ENCODE measurements at places on chromosomes 3 and 15.
A peak's percentile ranks its signal among the peaks of the same experiment; 100 is the strongest.

DNA sequence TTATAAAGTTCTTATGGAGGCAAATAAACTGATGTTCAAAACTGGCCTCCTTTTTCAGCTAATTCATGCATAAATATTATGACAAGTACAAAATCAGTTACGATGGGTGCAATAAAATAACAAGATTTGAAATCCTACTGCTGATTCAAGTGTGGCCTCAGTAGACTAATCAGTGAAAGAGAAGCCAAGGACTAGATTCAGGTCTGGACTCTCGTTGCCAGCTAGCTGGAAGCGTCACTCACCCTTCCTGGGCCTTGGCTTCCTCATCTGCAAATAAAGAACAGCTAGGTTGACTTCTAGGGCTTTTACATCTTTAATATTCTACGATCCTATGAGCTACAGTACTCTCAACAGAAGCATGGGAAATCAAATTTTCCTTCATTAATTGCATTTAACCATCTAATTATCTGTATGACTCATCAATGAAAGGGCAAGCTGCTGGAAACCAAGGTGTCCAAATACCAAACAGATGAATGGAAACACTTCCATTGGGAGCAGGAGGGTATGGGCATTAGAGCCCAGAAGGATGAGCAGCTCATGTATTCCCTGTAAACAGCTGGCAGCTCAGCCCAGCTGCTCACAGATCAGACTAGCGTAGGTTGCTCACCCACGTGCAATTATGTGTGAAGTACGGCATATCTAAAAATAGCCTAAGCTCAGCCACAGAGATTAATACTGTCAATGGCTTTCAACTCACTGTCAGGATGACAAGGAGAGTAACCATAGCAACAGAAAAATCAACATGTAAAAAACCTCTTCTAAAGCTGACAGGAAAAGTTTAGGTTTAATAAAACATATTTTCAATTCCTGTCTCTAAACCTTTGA is 294.8 kb downstream of the PLCL2 start:
- DNase-seq = peak; percentile 74

GRCh38 chr15:88802991-88803240 is 320 bp upstream of the ACAN start:
- DNase-seq = no peak

DNA sequence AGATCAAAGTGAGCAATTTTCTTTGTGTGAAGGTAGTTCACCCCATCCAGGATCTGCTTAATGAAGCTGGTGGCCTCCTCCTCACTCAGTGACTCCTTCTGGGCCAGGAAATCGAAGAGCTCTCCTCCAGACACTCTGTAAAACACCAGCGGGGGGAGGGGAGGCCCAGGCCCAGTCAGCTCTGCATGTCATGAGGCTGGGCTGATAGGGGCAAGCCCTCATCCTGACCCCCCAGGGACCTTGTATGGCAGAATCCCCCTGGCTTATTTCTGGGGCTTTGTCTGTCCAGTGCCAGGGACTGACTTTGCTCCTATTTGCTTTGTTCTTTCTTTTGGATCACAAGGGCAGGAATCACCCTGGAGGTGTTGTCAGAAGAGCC is 74.9 kb downstream of the DAPK2 start:
- no peak for DNase-seq

DNA sequence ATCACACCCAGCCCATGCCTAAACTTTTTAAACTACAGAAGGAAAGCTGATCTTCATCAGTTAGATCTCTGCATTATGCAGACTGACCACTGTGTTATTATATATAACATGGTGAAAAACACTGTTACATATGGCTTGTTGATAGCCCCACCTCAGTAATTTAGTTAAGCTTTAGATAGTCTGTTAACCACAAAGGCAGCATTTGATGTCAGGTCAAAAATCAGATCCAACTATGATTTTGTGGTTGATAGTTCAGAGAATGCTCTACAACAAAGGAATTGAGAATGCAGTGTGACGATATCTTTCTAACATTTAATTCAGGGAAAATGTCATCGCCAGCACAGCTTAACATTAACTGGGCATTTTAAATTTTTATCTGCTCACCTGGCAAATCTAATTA is 37.7 kb upstream of the LMOD3 start:
- no peak for DNase-seq

- no peak for DNase-seq
Measured at GRCh38 chr3:72100080-72100511, 315.1 kb upstream of the PROK2 start.

- no peak for DNase-seq
Measured at GRCh38 chr3:32973982-32974381, 22.5 kb downstream of the CCR4 start.

DNA sequence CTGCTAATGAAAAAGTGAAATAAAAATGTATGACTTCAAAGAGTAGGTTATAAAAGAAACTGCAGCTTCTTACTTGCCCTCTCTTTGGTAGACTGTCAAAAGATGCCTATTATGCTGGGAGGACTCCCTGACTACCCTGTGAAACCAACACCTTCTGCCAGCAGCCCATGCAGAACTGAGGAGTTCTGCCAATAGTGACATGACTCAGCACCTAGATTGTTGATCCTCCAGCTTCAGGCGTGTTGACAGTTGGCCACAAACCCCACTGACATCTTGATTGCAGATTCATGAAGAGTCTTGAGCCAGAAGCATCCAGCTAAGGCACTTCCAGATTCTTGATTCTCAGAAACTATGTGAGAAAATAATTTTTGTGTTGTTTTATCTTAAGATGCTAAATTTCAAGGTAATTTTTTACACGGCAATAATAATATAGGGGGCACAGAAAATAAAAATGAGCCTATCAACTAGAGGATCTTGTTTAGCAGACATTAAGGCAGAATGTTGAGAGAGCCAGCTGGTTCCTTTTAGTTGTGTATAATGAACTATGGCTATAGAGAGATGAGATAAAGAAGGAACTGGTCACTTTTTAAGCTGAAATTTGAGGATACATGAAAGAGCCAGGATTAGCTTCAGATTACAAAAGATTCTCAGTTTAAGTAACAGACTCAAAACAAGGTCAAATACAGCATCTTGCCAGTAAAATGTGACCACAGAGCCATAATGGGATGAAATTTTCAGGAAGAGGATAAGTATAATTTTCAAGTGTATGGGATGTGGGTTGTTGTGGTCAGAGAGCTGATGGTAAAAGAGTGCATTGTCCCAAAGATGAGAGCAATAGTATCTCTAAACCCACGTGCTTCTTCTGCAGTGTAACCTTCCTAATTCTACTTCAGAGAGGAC is 588.7 kb upstream of the CBLB start:
- peak; percentile 54 for DNase-seq

GRCh38 chr3:190169877-190170276 is 49.2 kb upstream of the P3H2 start:
- DNase-seq = no peak

- DNase-seq = no peak
Measured at GRCh38 chr3:192239956-192240355, 487.4 kb downstream of the FGF12 start.

- DNase-seq = peak; percentile 55
Measured at GRCh38 chr3:105518806-105519418, 152.2 kb downstream of the ALCAM start.

GRCh38 chr3:113242096-113242581 is 30.8 kb downstream of the BOC start:
- no peak for DNase-seq

- DNase-seq = no peak
Measured at GRCh38 chr3:71515636-71516365, 67.7 kb downstream of the FOXP1 start.

DNA sequence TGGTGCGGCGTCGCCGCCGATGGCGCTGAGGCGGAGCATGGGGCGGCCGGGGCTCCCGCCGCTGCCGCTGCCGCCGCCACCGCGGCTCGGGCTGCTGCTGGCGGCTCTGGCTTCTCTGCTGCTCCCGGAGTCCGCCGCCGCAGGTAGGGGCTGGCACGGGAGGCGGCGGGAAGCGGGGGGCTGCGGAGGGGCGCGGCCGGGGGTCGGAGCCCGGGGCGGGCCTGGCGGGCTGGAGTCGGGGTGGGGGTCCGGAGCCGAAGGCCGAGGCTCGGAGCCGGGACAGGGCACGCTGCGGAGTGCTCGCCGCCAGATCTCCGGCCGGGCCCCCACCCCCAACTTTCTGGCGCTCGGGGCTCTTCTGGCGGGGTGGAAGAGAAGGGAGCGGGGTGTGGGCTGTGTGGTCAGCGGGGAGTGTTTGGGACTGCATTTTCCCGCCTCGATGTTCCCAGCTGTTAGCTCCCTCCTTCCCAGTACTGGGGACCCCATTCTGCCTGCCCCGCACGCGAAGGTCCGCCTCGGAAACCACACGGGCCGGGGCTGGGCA is 299 bp downstream of the TYRO3 start:
- no peak for DNase-seq

DNA sequence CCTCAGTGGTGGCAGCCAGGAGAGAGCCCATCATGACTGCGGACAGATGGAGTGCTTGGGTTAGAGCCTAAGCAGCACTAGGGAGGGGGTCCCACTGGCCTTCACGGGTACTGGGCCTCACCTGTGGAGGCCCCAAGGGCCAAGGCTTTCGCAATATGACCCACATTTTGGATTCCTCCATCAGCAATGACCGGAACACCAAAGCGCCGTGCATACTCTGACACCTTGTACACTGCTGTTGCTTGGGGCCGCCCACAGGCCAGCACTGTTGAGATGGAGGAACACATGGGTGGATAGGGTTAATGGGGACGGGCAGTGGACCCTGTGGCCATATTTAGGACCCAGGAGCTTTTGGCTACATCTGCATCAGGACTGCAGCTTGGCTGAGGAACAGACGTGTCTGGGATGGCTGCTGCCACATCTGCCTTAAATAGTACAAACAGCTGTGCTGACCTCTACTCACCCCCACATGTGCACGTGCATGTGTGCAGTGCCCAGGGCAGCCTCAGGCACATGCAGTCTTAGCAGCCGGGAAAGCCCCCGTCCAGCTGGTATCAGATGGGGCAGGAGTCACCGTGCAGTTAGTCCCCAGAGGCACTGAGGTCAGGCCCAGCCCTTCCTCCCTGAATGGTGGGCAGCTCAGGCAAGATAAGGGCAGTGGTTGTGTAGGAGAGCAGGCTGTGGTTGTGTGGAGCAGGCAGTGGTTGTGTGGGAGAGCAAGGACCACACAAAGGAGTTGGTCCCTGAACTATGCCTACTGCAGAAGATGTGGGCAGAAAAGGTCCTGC is 3.3 kb downstream of the NDUFAF3 start:
- no peak for DNase-seq

DNA sequence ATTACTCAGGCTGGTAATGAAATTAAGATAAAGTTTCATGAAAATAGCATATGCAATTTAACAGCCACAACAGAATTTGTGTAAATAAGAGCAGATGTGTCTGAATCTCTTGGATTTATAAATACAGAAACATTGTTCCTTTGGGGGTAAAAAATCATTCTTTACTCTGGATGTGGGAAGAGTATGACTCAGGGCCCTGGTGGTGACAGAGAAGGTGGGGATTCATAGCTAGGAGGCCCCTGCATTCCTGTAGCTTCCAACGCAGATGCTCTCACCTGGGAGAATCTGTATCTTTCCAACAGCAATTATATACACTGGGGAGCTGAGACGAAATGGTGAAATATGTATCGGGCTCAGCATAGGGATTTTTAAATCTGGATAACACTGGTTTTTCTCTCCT is 167.6 kb upstream of the CADPS start:
- no peak for DNase-seq

DNA sequence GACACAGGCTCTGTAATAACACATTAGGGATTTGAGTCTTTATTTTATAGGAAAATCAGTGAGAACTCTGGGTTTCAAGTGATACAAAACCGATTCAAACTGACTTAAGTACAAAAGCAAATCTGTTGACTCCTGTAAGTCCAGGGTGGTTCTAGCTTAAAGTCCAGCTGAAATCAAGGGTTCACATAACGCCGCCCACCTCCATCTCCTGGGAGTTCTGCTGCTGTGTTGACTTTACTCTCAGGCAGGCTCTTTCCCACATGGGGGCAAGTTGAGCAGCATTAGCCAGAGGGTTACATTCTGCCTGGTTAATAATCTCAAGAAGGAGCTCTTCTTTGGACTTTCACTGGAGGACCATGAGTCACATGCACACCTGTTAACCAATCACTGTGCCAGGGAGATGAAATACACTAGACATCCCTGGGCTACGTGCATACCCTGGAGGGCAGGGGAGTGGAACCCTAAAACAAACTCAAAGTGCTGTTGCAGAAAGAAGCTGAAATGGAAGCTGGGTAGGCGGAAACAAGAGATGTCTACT is 9.7 kb upstream of the RNF7 start:
- no peak for DNase-seq

DNA sequence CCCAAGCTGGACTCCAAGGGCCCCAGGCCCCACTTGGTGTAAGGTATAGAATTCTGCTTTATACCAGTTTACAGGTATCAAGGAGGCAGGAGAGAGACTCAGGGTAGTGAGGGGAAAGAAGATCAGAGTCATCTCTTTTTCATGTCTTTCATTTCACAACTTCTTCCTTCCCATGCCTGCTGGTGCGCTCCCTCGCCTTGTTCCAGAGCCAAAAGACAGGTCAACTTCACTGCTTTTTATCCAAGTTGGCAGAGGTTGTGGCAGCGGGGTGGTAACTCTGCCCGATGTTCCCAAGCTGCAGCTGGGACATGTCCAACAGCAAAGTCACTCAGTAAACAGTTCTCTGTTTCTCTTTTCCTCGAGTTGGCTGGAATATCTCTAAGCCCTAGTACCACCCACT is 86.3 kb upstream of the TCF12 start:
- no peak for DNase-seq

- DNase-seq = no peak
Measured at GRCh38 chr3:30623351-30623750, 16.9 kb downstream of the TGFBR2 start.

DNA sequence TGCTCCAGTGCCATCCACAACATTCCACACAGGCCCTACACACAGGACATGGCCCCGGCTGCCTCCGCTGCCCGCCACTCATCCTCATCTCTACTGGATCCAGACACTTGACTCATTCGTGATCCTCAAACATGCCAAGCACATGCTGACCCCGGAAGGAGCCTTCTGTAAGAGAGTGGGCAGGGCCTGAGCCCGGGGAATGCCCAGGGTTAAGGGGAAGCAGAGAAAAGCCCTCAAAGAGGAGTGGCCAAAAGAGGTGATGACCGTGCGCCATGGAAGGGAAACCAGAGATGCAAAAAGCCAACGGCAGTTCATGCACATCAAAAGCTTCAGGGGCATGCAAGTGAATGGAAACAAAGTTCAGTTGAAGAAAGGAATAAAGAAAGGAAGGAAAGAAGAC is 46.1 kb downstream of the RFTN1 start:
- no peak for DNase-seq

GRCh38 chr3:48403533-48404439 is 26.1 kb downstream of the PLXNB1 start:
- DNase-seq = no peak

DNA sequence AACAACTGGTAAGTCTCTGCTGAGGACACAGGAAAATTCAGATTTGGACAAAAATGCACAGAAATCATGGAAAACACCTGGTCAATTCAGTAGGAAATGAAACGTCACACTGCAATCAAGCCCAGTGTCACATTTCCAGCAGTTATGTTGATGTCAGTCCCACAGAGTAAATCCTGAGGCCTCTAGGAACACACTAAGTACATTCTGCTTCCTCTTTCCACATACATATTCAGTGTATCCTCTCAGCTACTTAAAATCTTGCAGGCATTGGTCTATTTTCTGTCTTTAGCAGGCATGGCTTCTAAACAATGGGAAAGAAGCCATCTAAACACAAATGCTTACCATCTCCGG is 207.8 kb downstream of the PLCL2 start:
- DNase-seq = no peak

GRCh38 chr15:50265620-50266019 is at the start of gene HDC:
Gene HDC (minus strand): TSS chr15:50265726. CDS start chr15:50265623, 103 bp downstream.
- DNase-seq = no peak

Data from SHP77 (cell line).